Amniotic stem cell (primary cell): ENCODE measurements at places on chromosomes 11 and 22.

- no peak for DNase-seq
Measured at GRCh38 chr11:65551572-65552387, 6.4 kb downstream of the LTBP3 start.

DNA sequence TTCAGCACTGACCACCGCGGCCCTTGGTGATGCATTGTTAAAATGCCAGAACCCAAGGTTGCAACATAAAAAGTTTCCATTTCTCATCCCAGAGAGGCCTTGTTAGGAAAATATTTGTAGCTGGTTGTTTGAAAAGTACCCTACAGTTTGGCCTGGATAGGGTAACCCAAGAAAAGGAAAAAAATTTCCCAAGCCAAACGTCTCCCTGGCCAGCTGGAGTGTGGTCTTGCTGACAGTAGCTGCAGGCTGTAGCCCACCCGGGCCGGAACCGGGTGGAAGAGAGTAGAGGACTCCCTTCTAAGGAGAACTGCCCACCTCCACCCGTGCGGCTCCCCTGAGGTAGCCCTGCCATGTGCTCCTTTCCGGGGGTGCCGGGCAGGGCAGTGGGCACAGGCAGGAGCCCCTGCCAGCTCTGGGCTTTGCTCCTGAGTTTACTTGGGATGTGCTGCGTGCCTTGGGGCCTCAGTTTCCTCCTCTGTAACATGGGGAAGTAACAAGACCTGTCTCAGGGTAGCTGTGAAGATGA, 38.5 kb downstream of the IGHMBP2 start:
- no peak for DNase-seq

GRCh38 chr11:92462821-92463220, 238.2 kb downstream of the FAT3 start:
- no peak for DNase-seq

- DNase-seq: no peak
Measured at GRCh38 chr11:120186774-120187591, 23.8 kb upstream of the OAF start.

DNA sequence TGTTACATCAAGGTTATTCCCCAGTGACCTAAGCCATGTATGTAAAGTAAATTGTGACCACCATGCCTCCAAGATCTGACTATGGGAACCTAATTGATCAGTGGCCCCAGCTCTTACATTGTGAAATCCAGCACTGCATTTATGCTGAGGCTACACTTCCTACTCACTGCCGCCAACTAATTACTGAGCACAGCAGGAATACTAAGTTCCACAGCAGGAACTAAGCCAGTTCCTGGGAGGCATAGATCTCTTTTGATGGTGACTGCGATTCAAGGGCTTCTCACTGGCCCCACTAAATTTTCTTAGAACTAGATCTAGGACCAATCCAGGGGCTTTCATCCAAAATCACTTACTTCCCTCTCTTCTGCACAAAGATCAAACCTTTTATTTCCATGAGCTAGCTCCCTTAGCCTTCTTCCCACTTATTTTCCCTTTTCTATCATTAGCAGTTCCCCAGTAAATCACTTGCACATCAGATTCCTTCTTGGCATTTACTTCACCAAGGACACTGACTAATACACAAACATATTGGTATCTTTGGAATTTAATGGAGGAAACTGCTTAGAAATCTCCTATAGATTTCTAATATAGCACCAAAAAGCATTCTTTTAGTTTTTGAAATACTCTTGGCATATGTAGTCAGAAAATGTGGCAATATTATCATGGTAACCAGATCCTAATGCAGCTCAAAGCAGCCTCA, 46.0 kb downstream of the CNTN5 start:
- no peak for DNase-seq

GRCh38 chr11:122167100-122167499, 51.1 kb upstream of the BLID start:
- DNase-seq: no peak

DNA sequence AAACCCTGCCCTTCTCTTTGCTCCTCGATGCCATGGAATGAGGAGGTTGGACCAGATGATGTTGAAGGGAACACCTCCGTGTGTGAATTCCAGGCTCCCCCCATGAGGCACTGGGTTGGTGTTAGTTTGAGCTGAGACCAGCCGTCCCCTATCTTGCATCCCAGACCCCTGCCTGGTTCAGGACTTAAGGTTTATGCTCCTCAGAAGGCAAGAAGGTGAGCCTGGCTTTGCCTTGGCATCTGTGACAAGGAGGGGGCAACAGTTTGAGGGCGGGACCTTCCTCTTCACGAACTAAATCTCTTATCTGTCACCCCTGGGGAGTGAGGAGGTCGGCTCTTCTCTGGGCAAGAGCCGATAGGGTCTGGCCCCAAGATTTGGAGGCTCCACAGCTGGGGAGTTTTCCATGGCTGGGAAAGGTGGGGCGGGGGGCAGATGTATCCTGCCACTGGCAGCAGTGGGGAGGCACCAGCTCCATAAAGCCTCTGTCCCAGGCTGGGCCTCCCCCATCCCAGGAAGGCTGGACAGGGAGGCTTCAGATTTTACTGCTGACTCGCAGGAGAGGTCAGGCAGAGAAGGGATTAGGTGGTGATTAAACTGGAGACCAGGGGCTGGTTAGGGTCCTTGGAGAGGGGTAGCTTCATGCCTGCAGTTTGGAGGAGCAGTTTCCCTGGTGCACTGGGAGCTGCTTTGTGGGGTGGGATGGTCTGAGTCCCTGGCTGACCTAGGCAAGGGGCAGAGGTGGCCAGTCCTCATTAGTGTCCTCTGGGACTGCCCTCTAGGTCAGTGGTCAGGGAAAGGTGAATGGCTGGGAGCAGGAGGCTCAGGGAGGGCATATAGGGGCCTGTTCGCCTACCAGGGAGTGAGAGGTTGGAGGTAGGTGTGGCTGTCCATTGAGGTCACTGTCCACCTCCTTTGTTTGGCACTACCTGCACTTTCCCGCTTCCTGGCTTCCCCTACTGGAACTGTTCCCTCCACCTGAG, 1.1 kb downstream of the SEC14L2 start:
- DNase-seq: no peak

DNA sequence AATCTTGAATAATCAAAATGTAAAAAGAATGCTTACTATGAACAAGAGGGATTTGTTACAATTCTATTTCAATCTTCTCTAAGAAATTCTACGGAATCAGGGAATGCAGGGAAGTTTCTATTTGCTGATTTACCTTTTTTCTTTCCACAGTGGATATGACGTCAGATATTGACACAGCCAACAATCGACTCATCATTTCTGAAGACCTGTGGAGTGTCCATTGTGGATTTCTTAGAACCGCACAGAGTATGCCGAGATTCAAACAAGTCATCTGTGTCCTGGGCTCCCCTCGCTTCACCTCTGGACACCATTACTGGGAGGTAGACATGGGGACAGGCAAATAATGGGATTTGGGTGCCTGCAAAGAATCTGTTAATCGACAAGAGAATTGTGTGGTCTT, 4.1 kb upstream of the RFPL1 start:
- no peak for DNase-seq
